ENCODE measurements at places on chromosomes 2 and 18.

GRCh38 chr2:56918790-56919189 is 735.0 kb downstream of the CCDC85A start:
- DNase-seq: no peak

GRCh38 chr2:257842-258241 is 6.0 kb downstream of the SH3YL1 start:
- no peak for DNase-seq

DNA sequence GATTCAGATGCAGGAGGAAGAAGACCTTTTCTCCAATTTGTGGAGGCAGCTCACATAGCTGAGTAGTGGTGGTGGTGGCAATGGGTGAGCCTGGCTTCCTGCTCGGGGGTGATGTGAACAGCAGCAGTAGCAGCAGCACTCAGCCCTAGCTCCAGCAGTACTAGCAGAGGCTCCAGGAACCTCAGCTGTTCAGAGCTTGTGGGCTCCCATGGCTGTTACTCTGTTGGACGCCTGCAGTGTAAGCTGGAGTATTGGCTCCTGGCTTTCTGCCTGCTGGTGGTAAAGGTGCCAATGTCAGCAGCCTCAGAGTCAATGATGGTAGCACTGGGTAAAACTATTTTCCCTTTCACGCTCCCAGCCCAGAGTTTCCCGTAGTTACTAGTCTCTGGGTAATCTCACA is 3.1 kb upstream of the SEH1L start:
- no peak for DNase-seq

GRCh38 chr2:145751629-145752028 is 1231.7 kb upstream of the ZEB2 start:
- no peak for DNase-seq

DNA sequence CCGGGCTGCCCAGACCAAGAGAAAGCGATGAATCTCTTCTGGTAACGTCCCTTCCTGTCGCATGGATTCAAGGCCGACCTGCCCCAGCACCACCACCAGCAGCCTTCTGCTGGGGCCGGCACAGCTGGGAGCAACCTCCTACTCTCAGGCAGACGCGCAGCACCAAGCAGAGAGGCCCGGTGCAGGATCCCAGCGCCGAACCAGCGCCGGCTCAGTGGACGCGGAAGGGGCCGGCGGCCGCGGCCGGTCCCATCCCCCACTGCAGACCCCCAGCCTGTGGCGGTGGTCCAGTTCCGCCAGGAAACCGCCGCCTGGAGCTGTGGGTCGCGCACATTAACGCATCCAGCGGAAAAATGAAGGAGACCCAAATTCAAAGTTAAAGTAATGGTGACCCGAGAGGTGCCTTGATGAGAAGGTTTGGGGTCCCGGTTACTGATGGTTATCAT is 525 bp upstream of the MAL start:
- DNase-seq: no peak
